ENCODE measurements at places on chromosomes 6 and 20.

- no peak for DNase-seq
These were observed 4.8 kb downstream of the MICAL1 start for GRCh38 chr6:109450801-109451200.

DNA sequence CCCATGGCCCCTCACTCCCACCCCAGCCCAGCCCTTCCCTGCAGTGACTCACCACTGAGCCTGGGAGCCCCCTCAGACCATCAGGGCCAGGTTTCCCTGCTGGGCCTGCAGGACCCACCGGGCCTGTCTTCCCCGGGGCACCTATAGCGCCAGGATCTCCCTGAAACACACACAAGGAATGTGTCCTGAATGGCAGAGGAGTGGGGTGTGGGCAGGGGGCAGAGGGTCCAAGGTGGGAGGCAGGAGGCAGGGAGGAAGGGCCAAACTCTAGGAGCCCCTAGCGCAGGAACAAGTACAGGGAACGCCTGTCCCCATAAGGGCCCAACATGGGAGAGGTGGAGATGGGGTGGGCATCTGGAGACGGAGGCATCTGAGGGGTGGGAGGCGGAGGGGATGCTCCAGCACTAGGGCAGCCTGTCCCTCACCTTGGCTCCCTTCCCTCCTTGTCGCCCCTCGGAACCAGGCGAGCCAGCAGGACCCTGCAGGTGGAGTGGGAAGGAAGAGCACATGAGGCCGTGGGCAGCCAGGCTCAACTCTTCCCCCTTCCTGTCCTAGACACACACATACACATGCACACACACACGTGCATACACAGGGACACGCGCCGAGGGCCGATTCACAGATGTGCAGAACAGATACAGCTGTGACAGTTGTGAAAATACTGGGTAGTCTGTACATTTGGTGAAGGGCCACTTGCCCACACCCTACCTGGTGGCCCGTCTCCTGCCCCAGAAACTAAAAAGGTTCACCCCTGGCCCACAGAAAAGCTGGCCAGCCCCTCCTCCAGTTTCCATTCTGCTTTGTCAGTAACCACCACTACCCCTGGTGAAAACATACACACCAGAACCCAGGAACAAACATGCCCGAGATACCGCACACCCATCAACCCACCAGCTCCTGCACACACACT, 24.6 kb downstream of the COL11A2 start:
- DNase-seq: no peak

- DNase-seq: no peak
These were observed 49.5 kb upstream of the B4GALT5 start for GRCh38 chr20:49762940-49763766.

GRCh38 chr6:2129182-2129621, 116.2 kb downstream of the GMDS start:
- DNase-seq: no peak

GRCh38 chr6:158076548-158076947, 91.5 kb downstream of the SERAC1 start:
- no peak for DNase-seq
